Activated CD8-positive, alpha-beta memory T cell treated with anti-CD3 and anti-CD28 coated beads for 36 hours (primary cell): ENCODE measurements at places on chromosomes 12 and 14. TPM values are rescaled to one million over a fixed set of nuclear protein-coding genes. Genes with fewer than 3 reads are reported as not detected.

NUDT4 gene
- 85.5 TPM for total RNA-seq

BORCS5 gene
- 43.3 TPM for total RNA-seq

SRRM4 gene
- not detected for total RNA-seq

TSPAN11 gene
- not detected for total RNA-seq

BDKRB1 gene
- not detected for total RNA-seq

NOVA1 gene
- total RNA-seq: 0.19 TPM

SSPN gene
- not detected for total RNA-seq

NFATC4 gene
- total RNA-seq: 0.78 TPM

CCNK gene
- total RNA-seq: 111 TPM

KRT81 gene
- not detected for total RNA-seq

MUCL1 gene
- total RNA-seq: not detected
